Occipital lobe (tissue), 3 donors: ENCODE measurements at places on chromosomes 16 and 17. TPM values are rescaled to one million over a fixed set of nuclear protein-coding genes. Genes with fewer than 3 reads are reported as not detected.

CCL11 gene
- not detected for total RNA-seq

GRCh38 chr17:80832888-80833583 is 158.6 kb upstream of the CHMP6 start:
- DNase-seq, result peak; percentile 94

- DNase-seq, result no peak
Observed at GRCh38 chr16:1098266-1098991, 2.4 kb upstream of the C1QTNF8 start.

- no peak for DNase-seq
Observed at GRCh38 chr17:79038545-79039135, 14.7 kb downstream of the C1QTNF1 start.

DNA sequence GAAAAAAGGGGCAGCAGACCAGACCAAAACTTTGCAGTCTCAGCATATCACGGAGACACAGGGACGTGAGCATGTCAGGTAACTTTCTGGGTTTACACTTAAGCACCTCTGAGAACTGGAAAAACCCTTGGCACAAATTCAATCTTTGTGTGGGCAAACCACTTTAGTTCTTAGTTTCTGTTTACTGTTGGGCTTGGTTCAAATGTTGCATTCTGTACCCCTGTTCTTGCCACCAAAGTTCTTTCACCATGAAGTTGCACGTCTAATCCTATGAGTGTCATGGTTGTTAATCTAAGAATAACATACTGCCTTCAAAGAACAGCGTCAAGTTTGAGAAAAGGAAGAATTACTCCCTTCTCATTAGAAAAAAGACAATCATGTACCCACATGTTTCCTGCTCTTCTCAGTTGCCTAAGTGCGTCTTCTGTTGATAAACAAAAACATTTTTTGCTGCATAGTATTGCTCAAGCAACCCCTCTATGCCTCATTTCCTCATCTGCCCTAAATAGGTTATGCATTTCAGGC is 11.6 kb downstream of the KRT33A start:
- DNase-seq, result no peak

- DNase-seq, result no peak
Observed at GRCh38 chr16:68228652-68229051, 7.3 kb downstream of the ESRP2 start.

- DNase-seq, result peak; percentile 14
Observed at GRCh38 chr16:69727916-69728270, 1.5 kb upstream of the NQO1 start.

DNA sequence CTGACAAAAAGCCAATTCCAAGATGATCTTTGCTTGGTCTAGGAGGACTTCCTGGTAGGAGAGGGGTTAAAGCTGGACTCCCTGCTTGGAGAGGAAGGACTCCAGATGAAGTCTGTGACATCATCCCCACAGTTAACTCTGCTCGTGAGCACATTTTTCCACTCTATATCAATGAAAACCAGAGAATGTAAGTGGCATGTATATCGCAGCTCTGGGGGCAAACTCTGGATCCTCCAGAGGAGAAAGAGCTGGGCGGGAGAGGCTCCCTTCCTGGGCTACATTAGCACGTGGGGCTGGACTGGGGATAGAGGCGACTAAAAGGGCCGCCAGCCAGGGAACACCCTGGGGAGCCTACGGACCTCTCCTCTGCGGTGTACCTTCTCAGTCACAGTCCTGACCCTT is 34.1 kb downstream of the HIC1 start:
- DNase-seq, result no peak
